NCI-H446 treated with DMSO at 0.1 percent for 48 hours (cell line): ENCODE measurements at places on chromosomes 7 and 10.
A peak's percentile ranks its signal among the peaks of the same experiment; 100 is the strongest.

DNA sequence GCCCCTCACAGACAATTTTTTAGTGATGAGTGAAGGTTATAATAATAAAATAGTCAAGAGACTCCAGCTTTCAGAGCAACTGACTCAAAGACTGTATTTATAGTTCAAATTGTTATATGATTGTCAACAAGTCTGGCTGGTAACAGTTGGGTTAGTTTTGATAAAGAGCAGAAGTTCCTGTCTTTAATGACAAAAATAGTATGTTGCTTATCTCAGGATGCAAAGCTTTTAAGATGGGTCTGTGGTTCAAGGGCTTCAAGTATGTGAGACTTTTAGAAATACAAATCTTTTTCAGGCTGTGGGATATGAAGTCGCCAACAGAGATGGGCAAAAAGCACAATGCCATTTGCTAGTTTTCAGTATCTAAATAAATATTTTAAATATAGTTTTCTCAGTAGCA lies 118.4 kb downstream of the ABCA13 start:
- no peak for DNase-seq

GRCh38 chr10:66586897-66587679 lies 338.7 kb upstream of the LRRTM3 start:
- DNase-seq = no peak

DNA sequence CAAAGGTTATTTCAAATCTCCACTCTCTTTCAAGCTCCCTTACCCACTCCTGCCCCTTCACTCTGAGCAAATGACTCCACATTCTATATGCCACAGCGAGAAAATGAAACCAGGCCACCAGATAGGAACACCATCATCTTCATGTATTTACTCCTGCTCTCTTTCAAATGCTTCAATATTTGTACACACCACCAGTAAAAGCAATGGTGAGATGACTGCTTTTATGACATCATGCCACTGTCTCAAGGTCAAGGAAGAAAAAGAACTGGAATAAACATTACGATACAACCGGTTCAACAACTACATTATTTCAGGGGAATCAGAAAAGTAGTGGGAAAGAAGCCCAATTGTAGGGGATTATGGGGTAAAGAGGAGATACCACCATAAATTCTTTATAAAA lies 32.7 kb downstream of the PUS7 start:
- no peak for DNase-seq

DNA sequence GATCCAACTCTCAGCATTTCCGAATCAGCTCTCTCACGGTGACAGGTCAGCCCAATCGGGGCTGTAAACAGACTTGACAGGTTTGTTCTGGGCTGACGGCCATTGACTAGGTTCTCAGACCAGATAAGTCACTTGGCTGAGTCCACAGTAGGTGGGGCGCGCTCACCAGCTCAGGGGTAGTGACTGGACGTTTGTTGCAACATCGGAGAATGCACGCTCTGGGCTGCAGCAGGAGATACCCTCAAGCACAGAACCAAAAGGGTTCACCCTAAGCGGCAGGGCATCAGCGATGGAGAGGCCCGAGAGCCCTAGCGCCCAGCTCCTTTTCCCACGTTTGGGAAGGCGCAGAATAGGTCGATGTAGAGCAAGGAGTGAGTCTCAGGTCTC lies 1.8 kb downstream of the KLLN start:
- no peak for DNase-seq

DNA sequence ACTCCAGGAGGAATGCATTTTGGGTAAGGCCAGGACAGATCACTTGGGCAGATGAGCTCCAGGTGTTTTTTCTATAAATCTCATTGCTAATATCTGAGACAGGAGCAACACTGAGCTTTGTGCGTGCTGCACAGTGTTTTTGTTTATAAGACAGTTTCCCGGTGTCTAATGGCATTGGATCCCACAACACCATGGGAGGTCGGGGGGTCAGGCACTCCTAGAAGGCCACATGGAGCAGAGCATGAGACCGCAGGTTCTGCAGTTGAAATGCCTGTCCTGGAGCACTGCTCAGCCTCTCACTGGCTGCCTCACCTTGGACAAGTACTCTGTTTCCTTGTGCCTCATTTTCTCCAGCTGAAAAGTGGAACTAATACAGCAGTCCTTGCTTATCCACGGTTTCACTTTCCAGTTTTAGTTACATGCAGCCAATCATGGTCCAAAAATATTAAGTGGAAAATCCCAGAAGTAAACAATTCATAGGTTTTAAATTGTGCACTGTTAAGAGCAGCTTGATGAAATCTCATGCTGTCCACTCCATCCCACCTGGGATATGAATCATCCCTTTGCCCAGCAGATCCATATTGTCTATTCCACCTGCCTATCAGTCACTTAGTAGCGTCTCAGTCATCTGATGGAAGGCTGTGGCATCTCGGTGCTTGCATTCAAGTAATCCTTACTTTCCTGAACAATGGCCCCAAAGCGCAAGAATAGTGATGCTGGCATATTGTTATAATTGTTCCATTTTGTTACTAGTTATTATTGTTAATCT lies 35.2 kb downstream of the ATXN7L1 start:
- no peak for DNase-seq

DNA sequence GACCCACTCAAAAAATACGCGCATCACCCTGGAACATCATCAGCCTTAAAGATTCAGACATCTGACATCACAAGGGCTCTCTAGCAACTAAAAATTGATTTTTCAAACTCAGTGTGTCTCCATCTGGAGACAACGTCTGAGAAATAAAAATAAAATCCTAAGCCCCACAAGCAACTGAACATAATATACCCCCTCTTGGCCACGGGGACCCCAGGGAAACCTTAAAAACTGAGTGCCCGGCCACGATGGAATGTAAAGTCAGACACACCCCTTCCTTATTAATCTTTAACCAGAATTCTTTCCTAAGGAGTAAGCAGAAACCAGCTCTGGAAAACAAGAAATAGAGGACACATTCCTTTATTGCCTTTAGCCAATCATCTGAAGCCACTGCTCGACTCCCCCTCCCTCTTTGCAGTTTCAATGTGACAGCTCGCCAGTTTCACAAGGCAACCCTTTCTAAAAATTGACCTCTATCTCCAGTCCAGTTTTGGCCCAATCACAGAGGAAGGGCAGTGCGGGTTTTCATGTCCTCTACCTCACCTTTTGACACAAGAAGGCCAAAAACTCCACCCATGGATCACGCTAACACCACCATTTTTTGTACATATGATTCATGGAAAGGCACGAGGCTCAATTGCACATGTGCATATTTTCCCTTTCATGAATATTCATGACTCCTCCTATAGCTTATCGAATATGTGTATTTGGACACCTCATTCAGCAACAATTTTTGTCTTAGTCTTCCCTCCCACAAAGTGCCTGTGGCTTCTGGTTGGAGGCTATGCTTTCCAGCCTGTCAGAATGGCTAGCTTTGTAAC lies 24.2 kb downstream of the IFIT3 start:
- DNase-seq = no peak

DNA sequence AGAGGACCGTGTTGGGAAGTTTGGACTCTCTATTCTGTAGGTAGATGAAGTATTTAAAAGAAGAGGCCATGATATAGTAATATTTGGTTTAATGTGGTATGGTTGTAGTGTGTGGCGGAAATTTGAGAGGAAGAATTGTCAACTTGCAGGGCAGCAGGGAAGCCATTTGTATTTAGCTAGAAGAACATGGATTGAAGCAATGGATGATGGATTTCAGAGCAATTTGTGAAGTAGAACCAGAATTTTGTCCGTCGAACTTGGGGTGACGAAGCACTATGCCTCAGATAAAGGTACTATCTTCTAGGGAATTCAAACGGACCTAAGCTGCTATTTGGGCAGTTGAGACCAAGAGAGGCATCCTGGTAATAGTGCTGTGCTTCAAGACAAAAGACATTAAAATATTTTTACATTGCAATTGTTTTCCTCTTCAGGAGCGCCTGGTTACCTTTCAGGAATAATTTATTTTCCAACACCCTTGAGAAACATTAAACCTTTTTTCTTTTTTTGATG lies 615 bp upstream of the WBP1L start:
- DNase-seq = no peak

DNA sequence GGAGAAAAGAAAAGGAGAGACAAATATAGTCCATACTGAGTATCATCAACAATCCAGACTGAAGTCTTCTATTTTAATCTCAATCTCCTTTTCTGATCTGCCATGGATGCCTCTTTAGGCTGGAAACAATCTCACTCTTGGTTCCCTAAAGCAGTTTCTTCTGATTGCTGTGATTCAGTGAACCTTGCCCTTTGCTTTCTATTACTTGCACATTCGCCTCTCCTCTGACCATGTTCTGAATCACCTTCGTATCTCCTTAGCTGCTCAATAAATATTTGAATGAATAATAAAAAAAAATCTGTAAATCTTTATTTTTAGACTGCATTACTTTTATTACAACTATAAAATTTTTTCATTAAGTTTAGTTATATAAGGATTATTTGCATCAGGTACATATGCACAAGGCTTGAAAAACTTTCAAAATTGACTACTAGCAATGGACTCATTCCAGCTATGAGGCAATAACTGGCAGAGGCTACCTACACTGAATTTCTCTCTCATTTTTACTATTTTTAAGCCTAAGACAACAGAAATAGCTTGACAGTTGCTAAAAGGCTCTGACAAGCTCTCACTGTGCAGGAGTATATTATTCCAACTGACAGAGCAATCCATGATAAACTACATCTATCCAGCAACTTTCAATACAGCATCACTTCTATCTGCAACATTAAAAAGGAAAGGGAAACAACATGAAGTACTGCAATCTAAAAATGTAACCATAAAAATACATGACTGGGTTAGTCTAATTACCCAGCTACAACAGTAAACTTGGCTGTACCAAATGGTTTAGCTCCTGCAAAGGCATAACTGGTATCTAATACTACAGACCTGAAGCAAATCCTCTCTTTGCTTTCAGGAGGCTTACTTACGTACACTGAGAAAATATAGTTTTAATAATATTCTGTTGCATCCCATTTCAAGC lies 25.6 kb downstream of the TM9SF3 start:
- no peak for DNase-seq

- DNase-seq = no peak
These were observed 24.3 kb downstream of the BTBD16 start for GRCh38 chr10:122295451-122295809.

GRCh38 chr10:59995862-59996261 lies 89.5 kb upstream of the CCDC6 start:
- DNase-seq = peak; percentile 2

DNA sequence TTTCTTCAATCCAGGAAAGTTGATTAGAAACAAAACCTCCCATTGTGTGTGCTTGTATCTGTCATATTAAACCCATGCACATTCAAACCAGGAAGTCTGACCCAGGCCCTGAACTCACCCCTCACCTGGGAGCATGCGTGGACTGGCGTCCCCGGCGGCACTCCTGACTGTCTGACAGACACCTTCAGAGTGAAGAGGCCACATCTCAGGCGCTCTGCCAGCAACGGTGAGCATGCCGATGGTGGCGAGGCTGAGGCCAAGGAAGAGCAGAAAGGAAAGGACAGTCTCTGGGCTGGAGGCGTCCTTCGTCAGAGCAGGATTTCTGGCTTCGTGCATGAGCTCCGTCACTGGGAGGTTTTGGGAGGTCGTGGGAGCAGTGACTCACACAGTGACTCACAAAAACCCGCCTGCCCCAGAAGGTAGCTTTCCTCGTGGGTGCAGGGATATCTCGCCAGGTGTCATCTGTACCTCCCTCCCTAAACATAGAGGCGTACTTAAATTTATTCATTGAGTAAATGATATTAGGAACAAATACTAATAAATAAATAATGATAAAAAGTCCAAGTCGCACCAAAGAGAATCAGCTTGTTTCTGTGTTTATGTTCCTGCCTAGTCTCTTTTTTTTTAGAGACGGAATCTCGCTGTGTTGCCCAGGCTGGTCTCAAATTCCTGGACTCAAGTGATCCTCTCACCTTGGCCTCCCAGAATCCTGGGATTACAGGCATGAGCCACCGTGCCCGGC lies 13.5 kb downstream of the IQCE start:
- no peak for DNase-seq

- DNase-seq = no peak
These were observed 196.8 kb downstream of the RNLS start for GRCh38 chr10:88386204-88386788.

GRCh38 chr7:110534241-110534931 lies 556.5 kb upstream of the LRRN3 start:
- DNase-seq = peak; percentile 82

GRCh38 chr7:65459438-65459837 lies 85.8 kb downstream of the ZNF92 start:
- no peak for DNase-seq

DNA sequence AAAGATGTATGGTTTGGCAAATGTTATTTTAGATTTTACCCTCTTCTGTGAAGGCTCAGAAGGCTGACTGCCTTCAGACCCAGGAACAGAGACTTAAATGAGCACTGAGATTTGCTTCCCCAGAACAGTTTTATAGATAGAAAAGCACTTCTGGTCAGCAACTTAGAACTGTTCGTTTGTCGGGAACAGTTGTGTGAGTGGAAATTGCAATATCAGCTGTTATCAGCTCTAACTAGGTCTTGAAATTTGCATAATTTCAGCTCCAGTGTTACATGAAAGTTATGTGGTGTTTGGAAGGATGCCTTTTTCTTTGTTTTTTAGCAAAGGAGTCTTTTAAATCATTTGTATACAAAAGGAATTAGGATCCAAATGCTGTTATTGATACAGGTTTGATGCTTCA lies 83.8 kb upstream of the MXI1 start:
- no peak for DNase-seq

- DNase-seq = no peak
These were observed 274.0 kb downstream of the ELFN1 start for GRCh38 chr7:1943933-1944618.

DNA sequence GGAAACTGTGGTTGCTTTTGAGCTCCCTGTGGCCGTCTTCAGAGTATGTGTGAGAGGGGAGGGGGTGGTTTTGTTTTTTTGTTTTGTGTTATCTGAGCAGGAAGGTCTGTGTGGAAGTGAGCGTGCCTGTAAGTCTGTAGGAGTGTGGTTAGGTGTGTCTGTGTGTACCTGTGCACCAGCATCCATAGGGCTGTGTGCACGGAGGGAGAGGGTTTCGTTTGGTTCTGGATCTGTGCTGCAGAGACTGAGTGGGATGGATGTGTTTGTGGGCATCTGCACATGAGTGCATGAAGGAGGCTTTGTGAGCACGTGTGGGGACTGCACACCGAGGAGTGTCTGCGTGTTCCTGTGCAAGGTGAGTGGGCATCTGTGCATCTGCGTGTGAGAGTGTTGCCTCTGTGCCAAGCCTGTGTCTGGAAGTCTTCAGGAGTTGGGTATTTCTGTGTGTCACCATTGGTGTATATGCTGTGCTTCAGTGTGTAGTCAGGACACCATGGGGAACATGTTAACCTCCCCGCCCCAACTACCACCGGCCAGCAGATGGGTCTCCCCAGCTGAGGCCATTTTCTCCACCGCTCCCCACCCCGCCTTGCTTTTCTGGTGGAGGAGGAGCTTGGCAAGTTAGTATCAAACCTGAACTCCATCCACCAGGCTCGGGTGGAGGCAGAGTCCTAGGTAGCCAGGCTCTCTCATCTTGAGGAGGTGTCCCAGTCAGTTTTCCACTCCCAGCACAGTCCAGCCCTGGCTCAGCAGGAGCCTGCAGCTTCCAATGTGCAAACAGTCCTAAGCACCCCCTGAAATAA lies 7.1 kb upstream of the TLX1 start:
- DNase-seq = no peak
